ENCODE measurements at places on chromosomes 11 and 22. TPM values are rescaled to one million over a fixed set of nuclear protein-coding genes. Genes with fewer than 3 reads are reported as not detected.

Gene SLC5A4
- not detected for total RNA-seq

Gene MYBPC3
- not detected for total RNA-seq

Gene ZDHHC8
- 13.1 TPM for total RNA-seq

Gene IFITM5
- total RNA-seq = not detected

Gene UBQLNL
- total RNA-seq = not detected

Gene FOLH1
- 0.63 TPM for total RNA-seq

Gene ROM1
- total RNA-seq = 1.7 TPM

Data from airway epithelial cell (primary cell).